Omental fat pad (tissue), 4 donors: ENCODE measurements at places on chromosomes 7 and 10.

- DNase-seq = no peak
These were observed 44.0 kb downstream of the CREB3L2 start for GRCh38 chr7:137957887-137958286.

DNA sequence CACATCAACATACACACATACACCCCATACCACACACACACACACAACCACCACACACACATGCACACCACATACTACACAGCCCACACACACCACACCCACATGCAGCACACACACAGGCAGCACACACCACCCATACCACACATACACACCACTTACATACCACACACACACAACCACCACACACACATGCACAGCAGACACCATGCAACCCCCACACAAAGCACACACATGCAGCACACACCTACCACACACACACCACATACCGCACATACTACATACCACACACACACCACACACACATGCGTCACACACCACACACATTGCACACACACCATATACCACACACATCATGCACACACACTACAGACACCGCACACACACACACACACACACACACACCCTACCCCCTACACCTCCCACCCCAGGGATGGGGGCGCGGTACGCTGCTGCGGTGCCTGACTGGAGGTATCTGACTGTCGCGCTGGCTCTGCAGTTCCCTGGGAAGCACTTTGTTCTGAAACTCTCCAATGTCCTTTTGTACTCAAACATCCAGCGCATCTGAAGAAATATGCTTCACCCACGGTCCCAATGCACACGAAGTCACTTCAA, 5.4 kb upstream of the TRPV6 start:
- no peak for DNase-seq

- DNase-seq = no peak
These were observed 137.0 kb downstream of the RAPGEF5 start for GRCh38 chr7:22219739-22220493.

GRCh38 chr7:91565499-91566401, 301.5 kb downstream of the FZD1 start:
- DNase-seq = no peak

GRCh38 chr7:154978017-154978416, 24.9 kb downstream of the PAXIP1 start:
- DNase-seq = no peak

- DNase-seq = no peak
These were observed 17.5 kb downstream of the ZNF33A start for GRCh38 chr10:38027986-38028385.

GRCh38 chr10:53140506-53140905, 367.9 kb upstream of the MBL2 start:
- DNase-seq = no peak

DNA sequence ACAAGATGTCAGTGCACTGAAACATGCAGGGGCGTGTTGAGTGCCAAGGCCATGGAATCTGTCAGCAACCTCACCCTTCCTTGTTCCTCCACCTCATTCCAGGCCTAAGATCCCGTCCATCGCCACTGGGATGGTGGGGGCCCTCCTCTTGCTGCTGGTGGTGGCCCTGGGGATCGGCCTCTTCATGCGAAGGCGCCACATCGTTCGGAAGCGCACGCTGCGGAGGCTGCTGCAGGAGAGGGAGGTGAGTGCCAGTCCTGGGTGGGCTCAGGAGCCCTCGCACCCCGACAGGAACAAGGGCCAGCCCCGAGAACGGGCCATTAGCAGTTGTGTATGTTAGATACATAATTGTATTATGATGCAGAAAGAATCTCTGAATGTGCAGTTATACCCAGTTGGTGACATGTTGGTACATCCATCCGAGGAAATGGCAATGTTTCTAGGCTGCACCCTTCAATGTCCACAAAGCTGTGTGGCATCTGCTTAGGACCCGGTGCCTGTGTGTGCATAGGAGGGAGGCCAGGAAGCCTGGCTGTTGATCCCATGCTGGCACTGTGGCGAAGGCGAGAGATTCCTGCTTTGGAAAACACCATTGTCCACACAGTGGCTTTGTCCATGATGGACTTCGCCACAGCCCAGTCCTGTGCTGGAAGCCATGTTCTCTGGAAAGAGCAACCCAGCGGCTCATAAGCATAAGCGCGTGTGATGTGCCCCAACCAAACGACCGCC, 154.2 kb downstream of the EGFR start:
- no peak for DNase-seq

- DNase-seq = no peak
These were observed 82.7 kb downstream of the SMURF1 start for GRCh38 chr7:99061001-99061776.

DNA sequence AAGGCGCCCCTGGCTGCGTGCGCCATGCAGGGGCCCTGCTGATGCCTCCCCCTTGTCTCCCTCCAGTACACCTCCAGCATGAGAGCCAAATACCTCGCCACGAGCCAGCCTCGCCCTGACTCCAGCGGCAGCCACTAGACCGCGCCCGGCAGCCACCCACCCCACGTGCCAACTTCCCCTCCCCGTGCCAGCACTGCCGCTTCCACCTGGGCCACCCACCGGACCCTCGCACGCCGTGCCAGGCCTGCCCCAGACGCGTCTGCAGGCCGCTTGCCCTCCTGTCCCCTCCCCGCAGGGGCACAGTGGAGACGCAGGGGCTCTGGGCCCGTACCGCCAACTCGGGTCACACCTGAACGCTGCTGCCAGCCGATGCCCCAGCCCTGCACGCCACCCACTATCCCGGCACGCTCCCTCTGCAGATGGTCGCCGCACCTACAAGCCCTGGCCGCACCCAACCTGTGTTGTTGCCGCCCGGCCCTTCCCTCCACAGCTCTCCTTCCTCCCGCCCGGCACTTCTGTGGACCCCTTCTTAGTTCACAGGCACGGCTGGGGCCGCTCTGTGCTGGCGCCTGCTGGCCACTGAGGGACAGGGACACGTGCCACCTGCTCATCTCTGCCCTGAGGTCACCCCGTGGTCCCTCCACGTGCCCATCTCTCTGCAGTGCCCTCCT, 26.3 kb upstream of the AMZ1 start:
- no peak for DNase-seq

DNA sequence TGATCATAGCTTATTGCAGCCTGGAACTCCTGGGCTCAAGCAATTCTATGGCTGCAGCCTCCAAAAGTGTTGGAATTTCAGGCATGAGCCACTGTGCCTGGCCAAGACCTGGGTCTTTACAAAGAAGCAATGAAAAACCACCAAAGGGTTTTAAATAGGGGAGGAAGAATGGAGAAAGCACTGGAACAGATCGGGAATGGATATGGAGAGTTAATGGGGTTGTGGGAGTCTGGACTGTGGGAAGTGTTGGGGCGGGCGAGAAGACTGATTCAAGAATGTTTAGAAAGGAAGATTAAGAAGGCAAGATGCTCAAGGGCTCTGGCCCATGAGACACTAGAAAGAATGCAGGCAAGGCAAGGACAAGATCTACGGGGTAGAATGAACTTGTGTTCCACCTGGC, 98.5 kb downstream of the CARD11 start:
- no peak for DNase-seq

DNA sequence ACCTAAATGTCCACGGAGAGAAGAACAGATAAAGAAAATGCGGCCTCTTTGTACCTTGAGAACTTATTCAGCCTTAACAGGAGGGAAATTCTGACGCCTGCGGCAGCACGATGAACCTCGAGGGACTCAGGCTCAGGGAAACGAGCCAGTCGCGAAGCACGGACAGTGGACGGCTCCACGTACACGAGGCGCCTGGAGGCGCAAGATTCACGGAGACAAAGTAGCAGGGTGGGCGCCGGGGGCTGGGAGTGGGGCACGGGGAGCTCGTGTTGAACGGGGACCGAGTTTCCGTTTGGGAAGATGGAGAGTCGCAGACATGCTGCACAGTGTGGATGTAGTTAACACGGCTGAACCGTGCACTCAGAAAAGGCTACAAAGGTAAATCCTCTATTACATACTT, 13.2 kb upstream of the UTF1 start:
- DNase-seq = no peak

DNA sequence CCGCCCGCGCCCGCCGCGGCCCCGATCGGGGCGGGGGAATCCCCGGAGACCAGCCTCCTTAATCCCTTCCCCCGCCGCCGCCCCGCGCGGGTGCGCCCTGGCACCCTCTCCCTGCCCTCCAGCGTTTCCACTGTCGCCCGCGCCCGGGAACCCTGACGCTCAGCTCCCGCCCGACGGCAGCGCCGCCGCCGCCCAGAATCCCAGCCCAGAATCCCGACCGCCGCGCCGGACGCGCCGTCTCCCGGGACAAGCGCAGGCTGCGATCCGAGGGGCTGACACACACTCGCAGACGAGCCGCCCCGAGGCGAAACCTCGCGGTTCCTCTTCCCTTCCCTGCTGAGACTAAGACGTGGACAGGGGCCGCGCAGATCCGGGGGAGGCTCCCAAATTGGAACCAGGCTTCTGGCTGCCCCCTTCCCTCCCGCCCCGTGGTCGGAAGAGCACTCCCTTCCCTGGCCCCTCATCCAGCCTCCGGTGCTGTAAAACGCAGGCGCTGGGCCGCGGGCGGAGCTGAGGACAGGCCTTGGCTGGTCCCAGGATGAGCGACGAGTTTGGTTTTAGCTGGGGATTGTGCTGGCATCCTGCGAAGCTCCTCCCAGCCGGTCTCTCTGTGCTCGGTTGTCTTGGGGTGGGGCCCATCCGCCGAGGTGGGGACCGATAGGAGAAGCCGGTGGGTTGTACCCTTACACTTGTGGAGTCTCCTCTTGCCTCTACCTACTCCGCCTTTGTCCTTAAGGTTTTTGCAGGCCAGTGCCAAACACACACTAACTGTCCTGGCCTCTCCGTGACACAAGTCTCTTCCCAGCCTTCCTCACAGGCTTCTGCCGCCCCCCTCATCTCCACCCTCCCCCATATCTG, 1.1 kb downstream of the MARVELD1 start:
- no peak for DNase-seq

- DNase-seq = no peak
These were observed 218.9 kb downstream of the DOCK4 start for GRCh38 chr7:111987115-111987826.

GRCh38 chr7:104241538-104242209, 33.9 kb upstream of the ORC5 start:
- no peak for DNase-seq

GRCh38 chr7:16027396-16027795, 340.9 kb upstream of the MEOX2 start:
- no peak for DNase-seq

DNA sequence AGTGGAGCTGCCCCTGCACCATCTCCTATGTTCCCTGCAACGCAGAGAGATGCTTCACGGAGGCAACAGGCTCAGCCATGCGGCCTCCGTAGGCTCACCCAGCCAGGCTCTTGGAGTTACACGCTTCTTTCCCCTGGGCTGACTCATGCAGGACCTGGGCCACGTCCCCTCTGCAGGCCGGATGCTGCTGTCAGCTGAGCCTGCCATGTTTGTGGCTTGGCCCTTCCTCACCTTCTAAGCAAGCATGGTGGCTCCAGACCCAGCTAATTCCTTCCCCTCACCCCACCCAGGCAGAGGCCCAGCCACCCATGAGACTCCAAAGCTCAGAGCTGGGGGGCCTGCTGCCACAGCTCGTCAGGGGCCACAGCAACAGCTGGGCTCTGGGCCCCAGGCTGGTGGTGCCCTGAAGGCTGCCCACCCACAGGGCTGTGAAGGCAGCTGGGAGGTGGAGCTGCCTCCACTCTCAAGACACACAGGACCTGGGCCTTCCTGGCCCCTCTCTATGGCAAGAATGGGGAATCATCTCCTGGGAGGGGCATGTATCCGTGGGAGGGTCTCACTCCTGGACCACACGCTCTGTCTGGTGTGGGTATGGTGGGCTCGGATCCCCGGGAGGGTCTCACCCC, 219.6 kb downstream of the ELFN1 start:
- DNase-seq = no peak

DNA sequence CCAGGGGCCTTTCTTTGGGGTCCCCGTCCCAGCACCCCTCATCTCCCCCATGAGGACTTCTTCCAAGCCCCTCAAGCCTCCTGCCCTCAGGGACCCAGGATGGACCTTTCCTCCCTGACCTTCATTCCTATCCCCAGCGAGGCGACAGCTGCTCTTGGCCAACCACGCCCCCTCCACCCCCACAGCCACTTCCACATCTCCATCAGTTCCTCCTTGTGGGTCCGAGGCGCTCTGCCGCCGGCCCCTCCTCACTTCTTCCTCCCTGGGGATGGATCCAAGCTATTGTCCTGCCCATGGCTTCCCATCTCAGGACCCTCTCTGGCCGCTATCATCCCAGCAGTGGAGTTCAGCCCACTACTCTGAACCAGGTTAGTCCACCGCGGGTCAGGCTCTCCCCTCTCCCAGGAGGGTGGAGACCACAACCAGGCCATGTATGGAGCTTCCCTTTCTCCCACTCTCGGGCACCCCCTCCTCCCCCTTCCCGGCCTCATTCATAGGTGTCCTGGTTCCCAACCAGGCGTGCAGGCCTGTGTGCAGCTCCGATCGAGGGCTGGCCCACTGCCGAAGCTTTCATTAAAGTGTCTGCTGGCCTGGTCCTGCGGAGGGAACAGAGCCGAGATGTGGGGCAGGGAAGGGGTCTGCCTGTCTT, 1.7 kb upstream of the SH2B2 start:
- no peak for DNase-seq

GRCh38 chr10:15485027-15485426, 113.9 kb upstream of the FAM171A1 start:
- no peak for DNase-seq

- no peak for DNase-seq
These were observed 56.3 kb downstream of the PLXNA4 start for GRCh38 chr7:132519936-132520335.

- DNase-seq = no peak
These were observed 32.1 kb upstream of the MDFIC start for GRCh38 chr7:114889646-114890285.

DNA sequence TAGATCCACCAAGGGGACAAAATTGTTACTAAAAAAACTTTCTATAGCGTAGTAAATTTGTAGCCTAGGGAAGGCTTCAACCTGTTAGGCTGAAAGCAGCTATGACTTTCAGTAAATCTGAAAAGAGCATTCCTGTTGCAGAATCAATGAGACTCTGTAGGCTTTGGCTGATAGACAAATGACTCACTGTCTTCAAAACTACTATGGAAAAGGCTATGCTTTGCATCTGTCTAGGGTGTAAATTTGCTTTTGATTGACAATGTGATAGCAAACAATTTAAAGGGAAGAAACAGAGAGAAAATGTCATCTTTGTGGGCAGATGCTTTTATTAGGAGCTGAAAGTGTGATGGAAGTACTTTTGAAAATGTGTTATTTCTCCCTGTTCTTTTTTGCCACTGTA, 60.6 kb downstream of the ARL5B start:
- DNase-seq = no peak

- no peak for DNase-seq
These were observed 1.2 kb downstream of the EN2 start for GRCh38 chr7:155458878-155459699.
